ENCODE measurements at places on chromosomes 2 and 18.

DNA sequence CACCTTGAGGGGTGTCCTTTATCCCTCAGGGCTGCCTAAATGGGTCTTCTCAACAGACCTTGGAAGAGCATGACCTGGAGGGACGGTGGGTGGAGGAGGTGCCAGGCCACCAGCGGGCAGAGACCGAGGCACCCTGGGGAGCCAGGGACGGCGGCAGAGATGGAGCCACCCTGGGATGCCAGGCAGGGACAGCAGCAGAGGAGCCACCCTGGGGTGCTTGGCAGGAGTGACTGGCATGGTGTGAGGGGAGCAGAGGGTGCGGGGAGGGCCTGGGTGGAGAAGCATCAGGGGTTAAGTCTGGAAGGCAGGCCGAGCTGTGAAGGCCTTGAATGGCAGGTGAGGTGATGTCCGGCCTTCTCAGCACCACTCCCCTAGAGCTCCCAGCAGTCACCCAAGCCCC lies 56.1 kb downstream of the CIB4 start:
- peak; percentile 48 for DNase-seq

- no peak for DNase-seq
These were observed 131.0 kb downstream of the PRKCE start for GRCh38 chr2:45782436-45782835.

- DNase-seq, result no peak
These were observed 1004.9 kb upstream of the NRXN1 start for GRCh38 chr2:52036853-52037252.

DNA sequence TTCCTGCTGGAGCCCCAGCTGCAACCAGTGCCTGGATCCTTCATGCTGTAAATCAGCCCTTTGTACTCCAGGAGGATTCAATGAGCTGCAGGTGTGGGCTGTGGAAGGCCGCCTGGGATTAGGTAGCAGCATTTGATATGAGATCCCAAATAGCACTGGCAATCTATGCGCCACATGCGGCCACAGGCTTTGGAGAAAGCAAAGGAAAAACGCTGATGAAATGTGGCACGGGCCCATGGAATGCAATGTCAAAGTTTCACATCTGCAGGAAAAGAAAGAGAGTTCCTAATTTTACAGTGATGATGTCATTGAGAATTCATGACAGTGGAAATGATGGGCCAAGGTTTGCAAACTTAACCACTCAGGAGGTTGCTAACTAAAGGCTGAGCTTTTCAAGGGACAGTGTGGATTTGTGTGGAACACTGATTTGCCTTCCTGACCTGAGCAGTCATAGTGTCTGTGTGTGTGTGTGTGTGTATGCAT lies 216.4 kb upstream of the OSR1 start:
- no peak for DNase-seq

DNA sequence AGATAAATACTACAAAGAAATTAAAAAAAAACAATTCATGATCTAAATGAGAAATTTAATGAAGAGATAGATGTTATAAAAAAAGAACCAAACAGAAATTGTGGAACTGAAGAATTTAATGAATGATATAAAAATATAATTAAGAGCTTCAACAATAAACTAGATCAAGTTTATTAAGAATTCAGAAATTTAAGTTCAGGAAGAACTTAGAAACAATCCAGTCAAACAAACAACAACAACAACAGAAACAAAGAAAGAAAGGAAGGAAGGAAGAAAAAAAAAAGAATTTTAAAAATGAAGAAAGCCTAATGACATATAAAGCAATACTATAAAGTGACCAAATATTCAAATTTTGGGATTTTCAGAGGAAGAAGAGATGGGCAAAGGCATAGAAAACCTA lies 250.9 kb upstream of the FBXO11 start:
- DNase-seq, result no peak

DNA sequence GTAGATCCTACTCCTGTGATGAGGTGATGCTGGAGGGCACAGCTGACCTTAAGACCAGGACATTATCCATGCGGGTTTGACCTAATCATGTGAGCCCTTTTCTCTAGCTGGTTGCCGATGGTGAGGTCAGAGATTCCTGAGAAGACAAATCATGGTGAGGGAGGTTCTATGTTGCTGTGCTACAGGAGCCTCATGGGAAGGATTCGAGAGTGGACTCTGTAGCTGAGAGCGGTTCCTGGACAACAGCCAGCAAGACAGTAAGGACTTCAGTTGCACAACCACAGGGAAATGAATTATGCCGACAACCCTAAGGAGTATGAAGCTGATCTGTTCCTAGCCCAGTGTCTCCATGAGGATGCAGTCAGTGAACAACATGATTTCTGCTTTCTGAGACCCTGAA lies 80.4 kb downstream of the EPB41L3 start:
- DNase-seq, result no peak

DNA sequence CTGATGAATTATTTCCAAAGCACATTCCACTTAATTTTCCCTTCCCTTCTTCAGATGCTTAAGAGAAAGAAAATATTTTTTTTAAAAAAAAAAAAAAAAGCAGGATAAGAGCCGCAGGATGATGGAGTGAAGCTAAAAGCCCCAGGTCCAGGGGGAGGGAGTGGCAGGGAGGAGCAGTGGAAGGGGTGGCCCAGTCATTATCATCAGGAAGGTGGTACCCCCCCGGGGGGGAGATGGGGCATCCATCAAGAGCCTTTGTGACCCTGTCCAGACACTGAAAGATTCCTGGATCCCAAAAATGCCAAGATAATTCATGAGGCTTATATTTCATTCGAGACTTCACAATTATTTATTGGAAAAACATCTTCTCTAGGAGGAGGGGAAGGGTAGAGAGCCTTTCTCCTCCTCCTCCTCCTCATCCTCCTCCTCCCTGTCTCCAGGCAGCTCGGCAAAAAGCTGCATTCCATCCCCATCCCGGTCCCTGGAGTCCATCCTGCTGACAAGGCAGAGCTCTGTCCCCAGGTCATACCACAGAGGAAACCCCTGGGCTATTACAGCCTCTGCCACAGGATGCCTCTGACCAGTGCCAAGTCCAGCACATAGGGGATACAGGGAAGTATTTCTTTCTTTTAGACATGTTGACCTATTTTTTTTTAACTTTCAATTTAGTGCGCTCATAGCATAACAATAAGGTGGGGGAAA lies 125.3 kb downstream of the TWIST2 start:
- no peak for DNase-seq

- no peak for DNase-seq
These were observed 422.9 kb upstream of the ST6GAL2 start for GRCh38 chr2:107308835-107309234.

GRCh38 chr18:63994783-63995399 lies 25.0 kb downstream of the SERPINB8 start:
- no peak for DNase-seq

DNA sequence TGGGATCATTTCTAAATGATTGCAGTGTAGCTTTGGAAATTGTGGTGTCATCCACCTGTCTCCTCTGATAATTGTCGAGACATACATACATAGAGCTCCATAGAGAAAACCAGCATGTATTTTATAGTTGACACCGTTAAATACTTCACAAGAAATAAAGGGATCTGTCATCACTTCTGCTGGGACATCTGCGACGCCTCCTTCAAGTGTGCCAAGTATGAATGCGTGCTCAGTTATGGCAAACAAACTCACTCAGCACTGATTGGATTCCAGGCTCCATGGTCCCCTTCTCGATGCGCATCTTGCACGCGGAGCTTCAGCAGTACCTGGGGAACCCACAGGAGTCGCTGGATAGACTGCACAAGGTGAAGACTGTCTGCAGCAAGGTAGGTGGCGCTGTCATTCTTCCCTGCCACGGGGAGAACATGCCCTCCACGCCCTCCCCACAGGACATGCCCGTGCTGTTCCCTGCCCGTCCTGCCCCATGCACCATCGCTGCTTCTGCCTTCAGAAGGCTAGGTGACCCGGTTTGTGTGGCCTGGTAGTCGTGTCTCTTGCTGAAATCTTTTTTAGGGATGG lies 64.1 kb downstream of the TRAPPC12 start:
- no peak for DNase-seq

DNA sequence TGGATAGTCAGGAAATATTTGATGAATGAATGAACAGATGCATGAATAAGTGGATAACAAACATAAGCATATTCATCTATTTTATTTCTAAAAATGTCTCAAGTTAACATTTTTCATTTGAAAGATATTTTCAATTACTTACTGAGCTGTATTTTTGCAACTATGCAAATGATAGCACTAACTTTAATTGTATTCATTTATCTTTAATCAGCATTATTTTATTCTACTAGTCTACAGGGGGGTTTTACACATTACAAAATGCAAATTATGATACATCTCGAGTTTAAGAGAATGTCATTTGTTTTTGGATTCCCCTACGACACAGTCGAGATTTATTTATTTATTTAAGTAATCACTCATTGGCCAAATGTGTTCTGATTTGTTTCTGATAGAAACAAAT lies 530.6 kb downstream of the ERBB4 start:
- no peak for DNase-seq

DNA sequence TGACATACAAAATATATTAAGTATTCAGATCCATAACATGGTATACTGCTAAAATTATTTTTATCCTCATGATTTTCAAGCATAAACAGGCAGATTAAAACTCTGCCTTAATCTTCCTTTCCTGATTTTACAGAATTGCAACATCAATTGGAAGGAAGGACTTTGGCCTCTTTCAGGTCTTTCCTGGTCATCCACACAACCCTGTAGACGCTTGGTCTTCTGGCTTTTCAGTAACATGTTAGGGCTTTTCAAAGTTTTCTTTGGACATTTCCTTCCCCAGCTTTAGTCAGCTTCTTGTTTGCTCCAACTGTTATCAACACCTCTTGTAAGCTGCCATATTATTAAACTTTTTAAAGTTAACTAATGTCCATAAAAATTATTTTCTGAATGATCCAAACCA lies 1364.9 kb upstream of the NRXN1 start:
- no peak for DNase-seq

DNA sequence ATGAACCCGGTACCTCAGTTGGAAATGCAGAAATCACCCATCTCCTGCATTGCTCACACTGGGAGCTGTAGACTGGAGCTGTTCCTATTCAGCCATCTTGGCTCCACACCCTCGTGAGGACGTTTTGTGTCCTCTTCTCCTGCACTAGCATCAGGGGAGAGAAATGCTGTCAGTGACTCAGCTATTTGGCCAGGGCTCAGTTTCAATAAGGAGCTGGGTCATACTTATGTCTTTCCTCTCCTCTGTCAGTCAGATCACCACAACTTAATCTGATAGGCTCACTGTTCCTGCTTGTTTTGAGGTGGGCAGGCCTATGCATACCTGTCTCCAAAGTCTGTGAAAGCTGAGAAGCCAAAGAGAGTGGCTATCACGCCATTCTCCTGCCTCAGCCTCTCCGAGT lies 921.2 kb downstream of the DCC start:
- DNase-seq, result no peak

GRCh38 chr2:112189001-112189556 lies 50.9 kb downstream of the FBLN7 start:
- DNase-seq, result no peak

DNA sequence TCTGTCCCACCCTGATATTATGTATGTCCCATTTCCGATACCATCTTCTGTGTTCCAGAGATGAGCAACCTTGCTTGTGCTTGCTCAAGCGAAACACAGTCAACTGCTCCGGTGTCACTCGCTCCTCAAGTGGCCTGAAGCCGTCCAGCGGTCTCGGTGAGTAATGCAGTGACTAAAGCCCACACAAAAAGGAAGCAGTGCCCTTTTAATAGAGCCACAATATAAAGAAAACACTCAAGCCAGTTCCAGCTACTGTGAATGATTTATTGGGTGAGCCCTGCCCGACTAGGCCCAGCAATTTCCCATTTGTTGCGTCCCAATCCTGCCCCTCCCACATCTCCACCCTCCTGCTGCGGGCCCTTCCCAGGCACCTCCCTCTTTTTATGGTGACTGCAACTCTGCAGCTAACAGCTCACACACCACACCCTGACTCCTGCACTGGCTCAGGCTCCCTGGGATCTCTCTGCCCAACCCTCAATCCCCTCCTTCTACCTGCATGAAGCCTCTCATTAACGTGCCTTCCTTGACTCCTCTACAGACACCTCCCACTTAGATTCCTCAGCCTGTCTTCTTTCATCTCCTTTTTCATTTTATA lies 44.2 kb upstream of the DSC1 start:
- no peak for DNase-seq

GRCh38 chr18:46290440-46291020 lies 186.3 kb downstream of the HAUS1 start:
- no peak for DNase-seq

- DNase-seq, result no peak
These were observed 157.5 kb downstream of the THADA start for GRCh38 chr2:43438342-43438741.

DNA sequence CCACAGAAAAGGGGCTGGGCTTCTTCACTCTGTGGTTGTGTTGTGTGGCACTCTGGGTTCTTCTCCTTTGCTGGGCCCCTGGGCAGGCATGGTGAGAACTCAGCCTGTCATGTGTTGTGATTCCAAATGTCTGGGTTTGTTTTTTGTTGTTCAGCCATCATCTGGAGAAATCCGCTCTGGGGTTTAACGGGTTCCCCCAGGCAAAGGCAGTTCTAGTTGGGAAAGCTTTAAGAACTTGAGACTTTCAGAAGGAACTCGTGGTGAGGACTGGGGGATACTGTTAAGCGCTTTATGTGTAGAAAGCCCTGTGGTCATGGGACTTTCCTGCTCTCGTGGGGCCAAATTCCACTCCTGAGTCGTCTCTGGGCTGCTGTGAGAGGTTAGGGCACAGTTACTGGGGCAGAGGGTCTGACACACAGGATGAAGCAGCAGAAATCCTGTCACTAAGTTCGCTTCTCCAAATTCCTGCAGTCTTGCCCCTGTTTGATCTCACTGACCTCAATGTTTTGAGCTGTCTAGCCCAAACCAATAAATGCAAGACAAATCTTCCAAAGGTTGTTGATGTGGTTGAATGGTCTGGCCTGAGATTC lies 87.7 kb downstream of the RAPGEF4 start:
- DNase-seq, result no peak

DNA sequence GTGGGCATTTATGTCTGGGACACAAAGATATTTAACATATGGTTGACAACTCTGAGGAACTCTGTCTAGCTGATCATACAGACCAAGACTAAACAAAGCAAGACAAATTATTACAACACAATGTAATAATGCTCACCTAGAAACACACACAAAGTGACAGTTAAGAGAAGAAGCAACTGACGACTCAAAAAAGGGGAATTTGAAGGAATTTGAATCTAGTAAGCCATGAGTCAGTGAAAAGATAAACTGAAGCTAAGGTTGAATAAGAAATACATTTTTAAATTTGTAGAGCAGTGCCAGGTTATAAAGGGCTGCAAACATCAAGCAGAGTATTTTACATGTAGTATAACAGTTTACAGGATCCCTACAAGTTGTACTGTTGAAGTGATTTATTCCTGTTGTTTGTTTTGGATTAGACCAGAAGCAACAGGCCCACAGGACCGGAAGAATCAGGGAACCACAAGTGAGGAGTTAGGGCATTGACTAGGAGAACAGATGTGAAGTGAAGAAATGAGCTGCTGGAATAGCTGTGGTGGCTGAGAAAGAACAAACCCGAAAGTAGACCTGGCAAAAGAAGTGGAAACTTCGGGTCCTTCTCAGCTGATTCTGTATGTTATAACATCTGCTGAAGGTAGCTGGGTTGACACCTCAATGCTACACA lies 35.6 kb downstream of the IFIH1 start:
- no peak for DNase-seq

DNA sequence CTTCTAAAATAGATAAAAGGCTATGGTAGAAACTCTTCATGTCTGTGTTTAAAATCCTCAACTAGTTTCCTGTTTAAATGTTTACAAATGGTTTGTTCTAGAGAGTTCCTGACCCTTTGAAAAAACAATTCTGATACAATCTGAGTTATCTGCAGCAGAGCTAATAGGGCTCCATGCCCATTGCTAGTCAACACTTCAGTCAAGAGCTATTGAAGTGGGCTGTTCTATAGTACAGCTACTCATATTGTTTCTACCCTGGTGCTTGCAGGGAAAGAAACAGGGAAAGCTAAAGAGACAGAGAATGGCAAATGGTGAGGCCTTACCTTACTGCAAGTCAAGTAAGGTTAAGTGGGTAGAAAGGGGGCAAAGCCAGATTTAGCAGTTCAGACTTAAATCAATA lies 112.3 kb upstream of the CAVIN2 start:
- DNase-seq, result no peak

Measured in spleen (tissue), 13 donors.